ENCODE measurements at places on chromosomes 13 and 19.

DNA sequence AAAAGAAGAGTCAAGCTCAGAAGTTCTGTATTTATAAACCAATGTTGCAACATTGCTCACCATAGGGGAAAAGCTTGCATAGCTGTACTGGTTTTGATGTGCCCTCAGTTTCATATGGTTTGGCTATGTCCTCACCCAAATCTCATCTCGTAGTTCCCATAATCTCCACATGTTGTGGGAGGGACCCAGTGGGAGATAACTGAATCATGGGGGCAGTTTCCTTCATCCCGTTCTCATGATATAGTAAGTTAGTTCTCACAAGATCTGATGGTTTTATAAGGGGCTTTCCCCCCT is 73.9 kb downstream of the TNFRSF19 start:
- no peak for DNase-seq

DNA sequence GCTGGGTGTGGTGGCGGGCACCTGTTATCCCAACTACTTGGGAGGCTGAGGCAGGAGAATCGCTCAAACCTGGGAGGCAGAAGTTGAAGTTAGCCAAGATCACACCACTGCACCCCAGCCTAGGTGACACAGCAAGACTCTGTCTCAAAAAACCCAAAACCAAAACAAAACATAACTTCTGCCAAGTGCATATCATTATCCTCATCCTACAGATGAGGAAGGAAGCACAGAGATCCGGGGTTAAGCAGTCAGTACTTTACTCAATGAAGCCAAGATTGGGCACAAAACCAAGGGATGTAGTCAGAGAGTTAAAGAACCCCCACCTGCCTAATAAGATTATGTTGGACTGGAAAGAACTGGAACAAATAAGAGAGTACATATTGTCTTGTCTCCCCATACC is 5.5 kb upstream of the TMTC4 start:
- no peak for DNase-seq

DNA sequence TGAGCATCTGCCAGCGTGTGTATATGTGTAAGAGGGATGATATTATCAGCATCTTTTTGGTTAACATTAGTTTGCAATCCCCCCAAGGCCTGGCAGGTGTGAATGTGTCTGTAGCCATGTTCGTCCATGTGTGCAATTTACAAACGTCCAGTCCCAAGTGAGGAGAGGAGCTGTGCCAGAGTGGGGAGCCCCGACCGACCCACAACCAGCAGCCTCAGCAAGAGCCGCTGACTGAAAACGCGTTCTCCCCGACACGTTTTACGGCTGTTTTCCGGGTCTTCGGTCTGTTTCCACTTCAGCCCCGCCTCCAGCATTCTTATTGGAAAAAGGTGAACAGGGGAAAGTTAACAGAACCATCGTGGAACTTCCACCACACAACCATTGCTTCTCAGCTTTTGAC is 119.1 kb upstream of the SOX1 start:
- no peak for DNase-seq

DNA sequence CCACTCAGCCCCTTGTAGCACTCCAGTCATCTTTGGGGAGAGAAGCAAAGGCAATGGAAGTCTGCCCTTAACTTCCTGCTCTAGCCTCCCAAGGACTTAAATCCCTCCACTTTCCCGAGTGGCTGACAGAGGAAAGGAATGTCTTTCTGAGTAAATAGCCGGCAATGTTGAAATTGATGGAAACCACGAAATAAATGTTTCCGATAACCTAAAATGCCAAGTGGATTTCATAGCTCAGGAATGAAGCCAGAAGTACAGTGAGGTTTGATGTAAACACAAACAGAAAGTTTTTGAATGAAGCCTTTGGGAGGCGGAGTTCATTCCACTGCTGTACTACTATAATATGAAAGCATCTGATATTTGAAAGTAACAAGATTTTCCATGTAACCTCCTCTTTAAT is 14.0 kb upstream of the TBC1D4 start:
- DNase-seq = no peak

- no peak for DNase-seq
Measured at GRCh38 chr13:104315606-104316005, 1249.4 kb upstream of the SLC10A2 start.

DNA sequence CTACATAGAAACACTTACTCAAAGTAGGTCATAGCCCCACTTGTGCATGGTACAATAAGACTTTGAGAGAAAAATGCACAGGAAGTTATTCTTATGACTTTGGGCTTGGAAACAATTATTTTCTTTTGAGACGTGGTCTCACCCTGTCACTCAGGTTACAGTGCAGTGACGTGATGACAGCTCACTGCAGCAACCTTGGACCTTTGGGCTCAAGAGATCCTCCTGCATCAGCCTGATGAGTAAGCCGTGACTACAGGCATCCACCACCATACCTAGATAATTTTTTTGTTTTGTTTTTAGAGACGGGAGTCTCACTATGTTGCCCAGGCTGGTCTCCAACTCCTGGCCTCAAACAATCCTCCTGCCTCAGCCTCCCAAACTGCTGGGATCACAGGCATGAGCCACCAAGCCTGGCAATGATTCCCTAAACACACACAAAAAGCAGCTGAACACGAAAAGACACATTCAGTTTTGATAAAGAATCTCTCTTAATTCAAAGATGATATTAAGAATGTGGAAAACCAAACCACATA is 17.9 kb downstream of the NLRP9 start:
- DNase-seq = no peak

- DNase-seq = no peak
Measured at GRCh38 chr13:44133626-44134025, 240.0 kb upstream of the SERP2 start.

GRCh38 chr13:78121459-78122348 is 203.1 kb upstream of the EDNRB start:
- no peak for DNase-seq

GRCh38 chr13:106182404-106182803 is 353.1 kb downstream of the EFNB2 start:
- DNase-seq = no peak

- DNase-seq = no peak
Measured at GRCh38 chr19:48395170-48395455, 1.6 kb downstream of the GRIN2D start.

DNA sequence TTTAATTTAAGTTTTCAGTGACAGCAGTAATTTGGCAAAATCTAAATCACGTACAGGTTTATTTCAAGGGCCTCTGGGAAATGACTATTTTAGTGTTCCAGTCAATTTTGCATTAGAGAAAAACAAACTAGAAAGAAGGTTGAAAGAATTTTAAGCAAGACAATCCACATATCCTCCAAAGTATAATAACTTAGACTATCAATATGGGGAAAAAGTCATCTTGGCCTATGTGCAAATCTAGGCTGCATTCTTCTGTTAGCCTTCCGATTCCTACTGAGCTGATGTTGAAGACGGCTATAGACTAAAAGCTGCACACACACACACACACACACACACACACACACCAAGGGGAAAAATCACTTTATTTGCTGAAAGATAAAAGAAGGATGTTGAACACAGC is 81.3 kb downstream of the SLITRK6 start:
- no peak for DNase-seq

DNA sequence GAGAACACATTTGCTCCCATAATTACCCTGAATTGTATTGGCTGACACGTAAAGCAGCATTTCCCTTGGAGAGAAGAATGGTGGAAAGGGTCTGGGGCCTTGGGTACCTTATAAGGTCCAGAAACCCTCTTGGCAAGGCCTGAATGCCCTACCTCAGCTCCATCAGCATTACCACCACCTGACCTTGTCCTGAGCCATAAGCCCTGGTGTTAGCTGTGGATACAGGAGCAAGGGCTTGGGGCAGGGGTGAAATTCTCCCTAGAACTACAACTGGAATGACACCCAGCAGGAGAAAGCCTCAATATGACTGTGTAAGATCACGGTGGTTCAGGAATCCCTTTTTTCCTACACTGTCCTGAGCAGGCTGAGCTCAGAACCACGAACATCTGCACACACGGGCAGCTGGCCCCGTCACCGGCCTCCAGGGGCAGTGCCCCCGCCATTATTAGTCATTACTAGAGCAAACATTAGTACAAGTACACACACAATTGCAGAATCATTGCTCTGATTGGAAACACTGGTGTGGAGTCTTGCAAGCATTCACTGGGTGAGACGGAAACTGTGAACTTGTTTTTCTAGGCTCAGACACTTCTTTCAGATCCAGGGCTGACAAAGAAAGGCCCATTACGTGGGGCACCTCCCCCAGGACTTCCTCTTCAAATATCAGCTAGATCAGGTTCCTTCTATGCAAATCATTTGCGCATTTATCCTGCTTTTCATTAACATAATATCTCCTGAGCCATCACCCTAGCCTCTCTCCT is 26.8 kb upstream of the MTIF3 start:
- DNase-seq = no peak

DNA sequence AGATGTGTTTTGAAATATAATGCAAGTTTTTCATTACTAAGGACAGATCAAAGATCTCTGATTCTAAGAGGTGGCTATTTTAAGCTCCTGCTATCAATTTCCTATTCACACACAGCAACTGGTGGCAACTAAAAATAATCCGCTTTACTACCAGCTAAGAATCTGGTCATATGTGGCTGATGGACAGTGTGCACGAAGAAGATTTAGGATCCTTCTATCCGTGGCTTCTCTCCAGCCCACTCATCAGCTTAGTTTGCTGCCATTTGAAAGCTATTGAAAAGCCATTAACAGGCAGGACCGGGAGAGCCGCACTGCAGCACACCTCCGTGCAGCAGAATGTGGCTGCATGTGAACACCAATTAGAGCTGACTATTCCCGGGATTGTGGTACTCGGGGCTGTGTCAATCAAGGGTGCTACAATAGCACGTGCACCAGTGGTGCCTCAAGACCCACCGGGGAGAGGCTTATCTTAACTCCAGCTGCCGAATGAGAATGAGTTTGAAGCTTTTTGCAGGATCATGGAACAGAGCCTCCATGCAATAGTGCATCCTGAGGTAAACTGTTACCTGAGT is at the start of gene MYO16:
Gene MYO16, plus strand, starts transcription at position 431 of the 572 bp plus-strand sequence. CDS start 234 bp downstream, outside the sequence.
- DNase-seq = no peak

- no peak for DNase-seq
Measured at GRCh38 chr13:24092108-24092507, 68.4 kb upstream of the SPATA13 start.

DNA sequence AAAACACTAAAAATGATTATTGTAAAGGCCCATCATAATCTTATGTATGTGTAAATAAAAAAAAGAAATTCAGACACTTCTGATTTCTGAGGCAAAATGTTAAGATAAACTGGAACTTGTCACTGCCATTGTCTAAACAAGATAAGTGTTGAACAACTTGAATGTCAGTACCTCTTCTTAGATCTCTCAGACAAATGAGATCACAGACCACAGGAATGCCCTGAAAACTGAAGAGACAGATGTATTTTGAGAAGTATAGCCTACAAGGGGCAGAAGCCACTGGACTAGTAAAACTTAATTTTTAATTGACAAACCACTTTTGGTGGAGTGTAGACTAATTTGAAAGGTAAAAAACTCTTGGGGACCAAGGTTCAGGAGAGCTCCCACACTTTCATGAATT is 375.5 kb upstream of the SLITRK5 start:
- DNase-seq = no peak

- DNase-seq = no peak
Measured at GRCh38 chr13:35781036-35782000, 304.8 kb upstream of the MAB21L1 start.

- DNase-seq = no peak
Measured at GRCh38 chr19:29393915-29394460, 131.8 kb upstream of the VSTM2B start.

GRCh38 chr19:7382694-7383093 is 34.0 kb downstream of the ARHGEF18 start:
- DNase-seq = no peak

GRCh38 chr13:79740991-79741390 is 260.0 kb downstream of the NDFIP2 start:
- no peak for DNase-seq

DNA sequence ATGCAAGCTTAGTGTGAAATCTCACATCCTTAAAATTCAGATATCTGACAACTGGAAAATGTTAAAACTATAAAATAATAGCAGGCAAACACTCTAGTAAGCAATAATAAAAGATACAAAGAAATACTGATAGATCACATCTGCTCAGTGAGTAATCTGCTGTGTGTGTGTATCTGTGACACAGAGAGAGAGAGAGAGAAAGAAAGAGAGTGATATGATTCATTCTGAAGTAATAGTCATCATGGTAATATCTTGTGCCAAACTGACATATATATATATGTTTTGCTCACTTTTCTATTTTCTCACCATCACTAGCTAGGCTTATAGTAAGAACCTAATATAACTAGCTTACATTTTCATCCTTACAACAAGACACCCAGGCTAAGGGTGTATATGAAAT is 288.0 kb upstream of the SLITRK6 start:
- DNase-seq = no peak

DNA sequence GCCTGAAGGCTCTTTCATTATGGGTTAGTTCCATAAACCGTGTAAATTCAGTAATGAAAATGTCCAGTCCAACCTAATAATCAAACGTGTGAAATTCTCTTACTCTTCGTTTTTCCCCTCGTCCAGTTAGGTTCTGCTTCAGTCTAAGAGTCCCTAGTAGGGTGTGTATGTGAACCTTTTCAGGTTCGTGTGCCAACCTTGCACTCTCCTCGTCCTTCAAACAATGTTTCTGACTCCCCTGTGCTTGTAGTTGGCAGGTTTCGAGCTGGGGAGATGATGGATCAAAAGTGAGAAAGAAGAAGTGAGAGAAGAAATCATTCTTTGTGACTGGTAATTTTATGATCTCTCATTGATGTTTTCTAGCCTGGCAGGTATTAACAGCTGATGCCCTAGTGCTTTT is 366.1 kb downstream of the GPC5 start:
- no peak for DNase-seq

DNA sequence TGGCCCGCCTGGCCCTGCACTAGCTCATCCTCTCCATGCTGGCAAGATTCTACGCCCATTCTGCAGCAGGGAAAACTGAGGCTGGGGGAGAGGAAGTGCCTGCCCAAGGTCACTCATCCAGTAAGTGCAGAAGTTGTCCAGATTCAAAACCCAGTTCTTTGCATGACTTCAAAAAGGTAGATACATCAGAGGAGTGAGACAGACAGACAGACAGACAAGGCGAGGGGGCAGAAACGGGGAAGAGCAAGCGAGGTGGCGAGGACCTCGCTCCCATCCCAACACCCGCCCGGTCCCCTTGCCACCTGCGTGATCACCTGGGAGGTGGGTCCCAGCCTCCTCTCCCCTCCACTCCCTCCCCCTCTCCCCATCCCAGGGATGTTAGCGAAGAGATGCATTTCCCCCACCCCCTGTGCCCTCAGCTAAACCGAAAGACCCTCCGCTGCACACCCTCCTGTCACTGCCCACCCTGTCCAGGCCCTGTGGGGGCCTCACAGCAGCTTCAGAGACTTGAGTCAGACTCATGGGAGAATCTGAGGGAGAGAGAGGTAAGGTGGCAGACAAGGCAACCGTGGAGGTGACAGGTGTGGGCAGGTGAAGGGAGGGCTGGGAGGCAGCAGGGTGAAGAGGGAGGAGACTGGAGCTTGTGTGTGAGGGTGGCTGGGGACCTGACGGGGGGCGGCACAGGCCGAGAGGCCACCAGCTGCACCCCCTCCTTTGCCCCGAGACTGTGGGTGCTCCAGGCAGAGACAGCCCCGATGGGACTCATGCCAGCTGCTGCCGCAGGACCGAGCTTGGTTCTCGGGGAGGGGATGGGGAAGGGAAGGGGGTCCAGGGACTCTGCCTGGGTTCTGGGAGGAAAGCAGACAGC is 18.9 kb downstream of the LRRC4B start:
- DNase-seq = no peak

- no peak for DNase-seq
Measured at GRCh38 chr19:4829001-4829712, 2.4 kb downstream of the TICAM1 start.

GRCh38 chr13:27151798-27152599 is 19.6 kb downstream of the USP12 start:
- no peak for DNase-seq
